ENCODE measurements at places on chromosomes 5 and 9. TPM values are rescaled to one million over a fixed set of nuclear protein-coding genes. Genes with fewer than 3 reads are reported as not detected.

DNA sequence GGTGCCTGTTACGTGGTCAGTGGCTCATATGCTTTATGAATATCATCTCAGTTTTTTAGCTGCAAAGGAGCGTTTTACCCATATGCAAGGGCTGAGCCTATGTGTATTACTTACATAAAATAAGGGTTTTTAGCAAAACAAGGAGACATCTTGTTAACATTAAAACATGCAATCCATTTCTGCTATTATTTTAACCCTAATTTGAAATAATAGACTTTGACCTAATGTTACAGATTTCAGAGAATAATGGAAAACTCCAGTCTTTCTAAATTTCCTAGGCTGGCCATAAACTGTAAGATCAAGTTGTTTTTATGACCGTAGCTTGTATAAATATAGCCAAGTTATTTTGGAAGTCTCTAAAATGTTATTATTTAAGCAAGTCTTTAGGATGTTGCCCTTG, 121.1 kb upstream of the SEMA6A start:
- DNase-seq = no peak

Gene TARS1
- 78.8 TPM for total RNA-seq

DNA sequence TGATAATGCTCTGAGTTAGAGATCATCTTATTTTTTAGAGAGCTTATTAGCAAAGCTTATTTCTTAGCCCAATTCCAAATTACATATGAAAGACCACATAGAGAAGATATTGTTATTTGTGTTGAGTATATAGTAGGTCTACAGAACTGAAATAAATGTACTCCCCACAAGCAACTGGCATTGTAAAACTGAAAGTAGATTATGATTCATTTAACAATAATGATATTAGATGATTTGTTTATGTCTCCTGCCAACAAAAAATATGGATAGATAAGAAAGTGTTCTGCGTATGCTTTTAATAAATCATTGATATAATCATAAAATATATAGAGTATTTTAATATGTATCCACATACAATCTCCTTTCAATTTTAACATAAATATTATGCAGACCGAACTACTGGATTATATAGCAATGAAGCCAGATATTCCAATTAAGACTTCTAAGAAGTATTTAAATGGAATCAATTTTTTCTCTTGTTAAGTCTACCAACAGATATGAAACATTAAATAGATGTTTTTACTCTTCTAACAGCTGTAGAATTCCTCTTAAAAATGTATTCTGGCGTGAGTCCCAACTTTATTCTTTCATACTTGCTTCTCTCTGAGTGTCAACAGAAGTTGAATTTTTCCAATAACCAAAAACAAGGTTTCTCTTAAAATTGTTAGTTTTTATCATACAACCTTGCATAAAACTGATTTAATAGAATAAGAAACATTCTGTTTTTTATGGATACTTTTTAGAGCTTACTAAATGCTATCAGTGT, 15.6 kb upstream of the DAB2 start:
- DNase-seq = no peak

Gene PRR16
- 1.9 TPM for total RNA-seq

- DNase-seq = no peak
Measured at GRCh38 chr5:126009566-126009965, 413.6 kb upstream of the GRAMD2B start.

DNA sequence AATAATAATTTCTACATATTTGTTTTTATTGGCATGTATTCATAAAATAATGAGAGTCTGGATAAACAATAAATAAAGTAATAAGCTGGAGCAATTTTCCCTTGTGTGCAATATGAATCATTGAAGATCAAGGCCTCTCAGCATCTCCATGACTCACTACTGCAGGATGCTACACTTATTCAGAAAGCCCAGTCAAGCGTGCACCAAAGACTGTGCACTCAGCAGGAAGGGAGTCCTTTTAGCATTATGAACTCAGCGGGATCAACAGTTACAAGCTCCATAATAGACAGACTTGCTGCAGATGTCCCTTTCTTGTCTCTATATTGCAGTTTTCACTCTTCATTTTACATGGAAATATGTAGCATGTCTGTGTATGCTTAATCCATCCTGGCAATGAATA, 485.3 kb downstream of the CDH9 start:
- DNase-seq = no peak

Gene PALM2AKAP2
- total RNA-seq = 11.5 TPM

DNA sequence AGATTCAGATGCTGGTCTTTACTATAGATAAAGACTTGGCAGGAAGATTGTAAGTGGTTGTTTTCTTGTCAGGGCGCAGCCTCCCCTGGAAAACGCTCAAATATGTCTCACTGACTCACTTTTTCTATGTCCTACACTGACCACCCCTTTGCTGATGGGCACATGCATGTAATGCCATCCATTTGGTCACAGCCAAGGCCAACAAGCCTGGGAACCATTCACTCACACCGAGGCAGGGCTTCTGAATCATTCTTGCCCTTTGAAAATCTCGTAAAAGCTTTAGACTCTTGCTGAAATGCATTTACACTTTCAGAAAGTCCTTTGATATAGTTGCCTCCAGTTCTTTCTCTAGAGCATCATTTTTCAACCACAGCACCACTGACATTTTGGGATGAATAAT, 249.4 kb downstream of the ACTL7B start:
- no peak for DNase-seq

- DNase-seq = no peak
Measured at GRCh38 chr9:95494022-95494415, 22.8 kb downstream of the PTCH1 start.

- no peak for DNase-seq
Measured at GRCh38 chr9:4579001-4579400, 83.1 kb upstream of the PLPP6 start.

Gene IFNA13
- total RNA-seq = not detected

Gene ESM1
- total RNA-seq = 0.36 TPM
